ENCODE measurements at places on chromosomes 1 and 21. TPM values are rescaled to one million over a fixed set of nuclear protein-coding genes. Genes with fewer than 3 reads are reported as not detected.

Gene GBP4
- 37.4 TPM for total RNA-seq

Gene CDC73
- total RNA-seq = 58.8 TPM

Gene SUSD4
- 7.1 TPM for total RNA-seq

Gene TDRD10
- not detected for total RNA-seq

- no peak for DNase-seq
Measured at GRCh38 chr1:68230484-68230802, 1.9 kb downstream of the WLS start.

- no peak for DNase-seq
Measured at GRCh38 chr1:105467549-105467948, 1588.9 kb upstream of the PRMT6 start.

- DNase-seq = no peak
Measured at GRCh38 chr1:59232216-59232615, 64.7 kb upstream of the FGGY start.

DNA sequence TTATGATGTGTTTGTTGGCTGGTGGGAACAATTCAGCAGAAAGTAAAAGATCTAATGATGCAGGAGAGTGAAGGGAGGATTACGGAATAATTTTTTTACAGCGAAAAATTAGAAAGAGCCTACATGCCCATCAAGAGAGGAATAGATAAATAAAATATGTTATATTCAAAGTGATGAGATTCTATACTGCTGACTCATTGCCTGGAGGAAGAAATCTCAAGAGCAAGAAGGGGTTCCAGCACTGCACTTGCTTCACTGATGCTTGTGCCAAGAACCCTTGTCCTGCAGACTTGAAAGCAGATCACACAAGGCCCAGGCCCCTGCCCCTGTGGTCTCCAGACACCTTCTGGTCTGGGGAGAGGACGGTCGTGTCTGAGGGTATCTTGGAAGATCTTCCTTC is 295.1 kb upstream of the POU3F1 start:
- no peak for DNase-seq

DNA sequence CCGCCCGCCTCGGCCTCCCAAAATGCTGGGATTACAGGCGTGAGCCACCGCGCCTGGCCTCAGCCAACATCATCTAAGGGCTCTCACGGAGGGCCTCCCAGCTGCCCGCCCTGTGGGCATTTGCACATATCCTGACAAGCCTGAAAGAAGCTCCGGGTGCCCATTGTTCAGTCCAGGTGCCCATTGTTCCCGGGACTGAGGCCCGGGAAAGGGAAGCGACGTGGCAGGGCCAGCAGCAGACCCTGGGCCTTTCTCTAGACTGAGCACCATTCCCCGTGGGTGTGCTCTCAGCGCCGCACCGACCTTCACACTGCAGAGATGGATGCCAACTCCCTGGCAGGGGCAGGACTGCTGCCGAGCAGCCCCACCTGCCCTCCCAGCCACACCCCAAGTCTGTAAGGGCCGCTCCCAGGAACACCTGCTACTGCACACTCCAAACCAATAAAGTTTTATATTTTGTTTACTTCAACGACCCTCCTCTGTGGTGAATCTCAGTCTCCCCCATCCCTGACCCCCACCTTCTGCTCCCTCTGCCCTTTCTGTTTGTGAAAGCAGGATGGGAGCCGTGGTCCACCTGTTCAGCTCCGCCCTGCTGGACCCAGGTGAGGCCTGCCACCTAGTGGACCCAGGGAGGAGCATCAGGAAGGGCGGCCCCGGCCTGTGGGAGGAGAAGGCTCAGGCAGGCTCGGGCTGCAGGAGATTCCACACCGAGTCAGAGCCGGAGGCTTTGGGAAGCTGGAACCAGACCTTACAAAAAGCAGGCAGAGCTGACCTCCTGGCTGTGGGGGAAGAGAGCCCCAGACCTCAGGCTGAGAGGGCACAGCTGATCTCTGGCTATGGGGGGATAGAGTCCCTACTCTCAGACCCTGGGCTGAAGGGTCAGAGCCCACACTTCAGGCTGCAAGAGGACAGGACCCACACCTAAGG is 1.1 kb upstream of the TMEM82 start:
- DNase-seq = peak; percentile 52

GRCh38 chr1:65820983-65821382 is 28.3 kb downstream of the PDE4B start:
- no peak for DNase-seq

GRCh38 chr1:43522776-43523480 is 7.8 kb upstream of the PTPRF start:
- no peak for DNase-seq
